GM23338 (cell line): ENCODE measurements at places on chromosomes 12 and 14. TPM values are rescaled to one million over a fixed set of nuclear protein-coding genes. Genes with fewer than 3 reads are reported as not detected.

The KRT82 gene
- not detected in 2 replicates for total RNA-seq

The AREL1 gene
- 23.6 and 26.3 TPM in 2 replicates for total RNA-seq

DNA sequence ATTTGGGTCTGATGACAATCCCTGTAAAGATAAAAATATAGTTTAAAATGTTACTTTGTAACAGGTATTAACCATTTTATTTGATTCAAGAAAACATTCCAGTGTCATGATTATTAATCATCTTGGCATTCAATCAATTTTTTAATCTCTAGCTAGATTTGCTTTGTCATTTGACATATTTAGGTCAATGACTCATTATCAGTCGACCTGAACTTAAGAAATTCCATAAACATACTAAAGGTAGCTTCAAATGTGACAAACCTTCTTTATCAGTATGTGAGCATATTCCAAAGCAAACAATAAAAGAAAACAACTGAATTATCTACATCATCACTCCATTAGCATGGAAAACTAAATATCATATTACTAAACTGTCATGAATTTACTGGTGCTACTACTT is 50.8 kb upstream of the CDKL1 start:
- H3K4me1 ChIP-seq = peaks cover 10% of the 10 kb centered on the region
- H3K27ac ChIP-seq = no peak overlapping the region
- peaks cover 18% of the 10 kb centered on the region; the same call in 1 of the 2 replicates for H3K36me3 ChIP-seq
- H3K27me3 ChIP-seq = no peaks in the 10 kb centered on the region

DNA sequence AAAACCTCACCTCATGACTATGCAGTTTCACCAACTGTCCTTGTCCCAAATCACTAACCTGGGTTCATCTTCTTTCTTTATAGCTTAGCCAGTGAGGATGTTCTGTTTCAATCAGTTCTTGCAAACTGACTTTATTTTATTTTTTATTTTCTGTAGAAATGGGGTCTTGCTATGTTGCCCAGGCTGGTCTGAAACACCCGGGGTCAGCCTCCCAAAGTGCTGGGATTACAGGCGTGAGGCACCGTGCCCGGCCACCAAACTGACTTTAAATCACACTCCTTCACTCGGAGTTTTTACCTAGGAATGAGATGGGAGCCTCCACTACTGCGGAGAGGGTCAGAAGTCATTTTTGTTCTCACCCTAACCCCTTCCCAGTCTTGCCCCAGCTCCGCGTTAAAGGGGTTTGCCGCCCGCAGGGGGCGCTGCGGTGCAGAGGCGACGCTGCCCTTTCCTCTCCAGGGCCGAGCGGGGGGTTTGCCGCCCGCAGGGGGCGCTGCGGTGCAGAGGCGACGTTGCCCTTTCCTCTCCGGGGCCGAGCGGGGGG is 7.0 kb upstream of the B4GALNT3 start:
- H3K27me3 ChIP-seq = peaks cover 5% of the 10 kb centered on the region
- no peaks in the 10 kb centered on the region for H3K36me3 ChIP-seq
- H3K27ac ChIP-seq = no peak overlapping the region
- H3K4me1 ChIP-seq = no peaks in the 10 kb centered on the region
- no peak overlapping the region for H3K4me3 ChIP-seq
